ENCODE measurements at places on chromosomes 12 and 14.

GRCh38 chr14:82060219-82060618 lies 526.6 kb upstream of the SEL1L start:
- no peak for DNase-seq

GRCh38 chr14:53663709-53664108 lies 292.9 kb downstream of the BMP4 start:
- DNase-seq: no peak

DNA sequence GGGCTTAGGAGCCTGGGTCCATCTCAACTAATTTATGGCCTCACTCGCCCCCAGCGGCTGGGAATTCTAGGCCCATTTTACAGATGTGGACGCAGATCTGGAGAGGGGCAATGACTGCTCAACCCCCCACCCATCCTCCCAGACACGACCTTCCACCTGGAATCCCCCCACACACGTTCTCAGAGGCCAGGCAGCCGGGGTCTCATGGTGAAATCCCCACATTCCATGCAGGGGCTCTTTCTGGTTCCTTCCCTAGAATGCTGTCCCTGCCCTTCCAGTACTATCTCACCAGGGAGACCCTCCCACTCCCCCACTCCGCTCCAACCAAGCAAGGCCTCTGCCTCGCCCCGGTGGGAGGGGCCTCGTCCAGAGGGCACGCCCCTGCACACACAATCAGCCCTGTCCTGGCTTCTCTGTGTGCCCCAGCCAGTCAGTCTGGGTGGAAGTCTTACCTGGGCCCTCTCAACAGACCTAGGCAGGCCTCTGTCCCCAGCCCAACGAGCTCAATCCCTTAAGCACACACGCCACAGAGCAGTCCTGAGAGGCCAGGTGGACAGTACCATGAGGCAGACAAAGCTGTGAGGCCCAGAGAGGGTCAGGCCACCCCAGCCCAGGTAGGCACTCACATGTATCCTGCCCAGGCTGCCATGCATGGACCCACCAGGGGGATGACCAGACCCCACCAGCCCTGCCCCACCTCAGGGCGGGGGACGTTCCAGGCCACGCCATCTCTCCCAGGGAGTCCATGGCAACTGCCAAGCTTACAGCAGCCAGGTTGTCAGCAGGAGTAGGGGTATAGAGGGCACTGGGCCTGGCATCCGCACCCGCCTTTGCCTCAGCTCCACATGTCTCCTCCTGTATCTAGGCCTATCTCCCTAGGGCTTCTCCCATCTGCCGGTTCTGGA lies 1.3 kb upstream of the ANKRD9 start:
- peak; percentile 51 for DNase-seq

DNA sequence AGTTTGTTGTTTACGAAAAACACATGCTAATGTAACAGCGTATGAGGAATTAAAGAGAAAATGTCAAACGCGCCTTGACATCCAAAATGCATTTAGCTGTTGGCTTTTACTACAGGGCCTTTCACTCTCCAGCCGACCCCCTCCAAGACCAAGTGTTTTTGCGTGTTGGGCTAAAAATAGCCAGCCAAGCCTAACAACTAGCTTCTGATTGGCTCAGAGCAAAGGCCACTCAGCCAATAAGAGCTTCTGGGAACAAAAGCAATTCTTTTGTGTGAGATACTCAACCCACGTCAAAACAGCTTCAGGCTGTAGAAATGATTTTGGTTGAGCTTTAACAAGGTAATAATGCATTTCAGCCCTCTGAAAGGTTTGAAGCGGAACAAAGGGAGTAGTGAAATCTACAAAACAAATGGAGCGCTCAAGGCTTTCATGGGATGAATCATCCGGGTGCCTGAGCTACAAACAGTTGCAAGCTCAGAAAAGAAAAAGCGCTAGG lies 198.7 kb upstream of the DCN start:
- peak; percentile 38 for DNase-seq

DNA sequence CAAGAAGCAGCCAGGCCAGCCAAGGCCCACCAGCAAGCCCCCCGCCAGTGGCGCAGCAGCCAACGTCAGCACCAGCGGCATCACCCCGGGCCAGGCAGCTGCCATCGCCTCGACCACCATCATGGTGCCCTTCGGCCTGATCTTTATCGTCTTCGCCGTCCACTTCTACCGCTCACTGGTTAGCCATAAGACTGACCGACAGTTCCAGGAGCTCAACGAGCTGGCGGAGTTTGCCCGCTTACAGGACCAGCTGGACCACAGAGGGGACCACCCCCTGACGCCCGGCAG lies 15.0 kb downstream of the ORAI1 start:
- no peak for DNase-seq

- no peak for DNase-seq
These were observed 188.4 kb upstream of the OTX2 start for GRCh38 chr14:56998728-56999127.

GRCh38 chr14:74080820-74081460 lies 3.3 kb downstream of the ALDH6A1 start:
- no peak for DNase-seq

DNA sequence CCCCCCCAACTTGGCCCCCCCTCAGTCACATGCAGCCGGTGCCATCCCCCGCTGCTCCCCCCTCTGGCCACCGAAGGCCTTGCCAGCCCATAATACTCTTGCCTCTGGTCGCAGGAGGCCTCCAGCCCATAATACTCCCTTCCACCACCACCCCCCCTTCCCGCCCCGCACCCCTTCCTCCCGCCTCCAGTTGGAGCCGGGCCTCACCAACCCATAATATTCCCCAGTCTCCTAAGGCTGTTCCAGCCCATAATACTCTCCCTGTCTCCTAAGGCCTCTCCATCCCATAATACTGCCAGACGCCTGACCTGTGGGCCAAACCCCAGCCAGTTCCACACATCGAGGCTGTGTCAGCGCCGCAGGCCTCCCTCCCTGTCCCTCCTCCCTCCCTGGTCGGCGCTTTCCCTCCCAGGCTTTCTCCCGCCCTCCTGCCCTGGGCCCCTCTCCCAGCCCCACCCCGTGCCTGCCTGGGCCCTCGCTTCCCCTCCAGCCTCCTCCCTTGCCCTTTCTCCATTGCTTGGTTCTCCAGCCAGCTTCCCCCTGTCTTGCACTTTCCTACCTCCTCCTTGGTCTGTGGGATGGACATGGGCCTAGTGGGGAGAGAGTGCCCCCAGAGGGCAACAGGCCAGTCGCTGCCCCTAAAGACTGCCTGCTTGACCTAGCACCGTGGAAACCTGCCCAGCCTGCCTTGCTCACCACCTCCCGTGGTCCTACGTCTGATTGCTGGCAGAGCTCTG lies 6.8 kb upstream of the CHD4 start:
- peak; percentile 51 for DNase-seq

DNA sequence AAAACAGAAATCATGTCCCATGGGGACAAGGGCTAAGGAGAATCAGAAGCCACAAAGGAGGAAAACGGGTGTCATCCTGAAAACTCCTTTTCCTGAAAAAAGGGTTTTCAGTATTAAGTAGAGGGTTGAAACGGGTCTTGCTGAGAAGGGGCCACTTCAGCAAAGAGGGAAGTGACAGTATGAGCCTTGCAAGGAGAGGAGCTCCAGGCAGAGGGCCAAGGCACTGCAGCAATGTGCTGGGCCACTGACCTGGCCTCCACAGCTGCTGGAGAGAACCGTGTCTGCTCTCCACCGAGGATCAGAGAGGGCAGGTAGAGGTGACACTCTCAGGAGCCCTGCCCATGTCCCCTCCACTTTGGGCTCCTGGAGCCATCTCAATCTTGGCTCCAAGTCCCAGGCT lies 103.3 kb downstream of the NCOR2 start:
- DNase-seq: no peak

GRCh38 chr12:6362403-6362802 lies 13.0 kb downstream of the SCNN1A start:
- no peak for DNase-seq

GRCh38 chr14:63039866-63040265 lies 5.4 kb downstream of the KCNH5 start:
- no peak for DNase-seq

DNA sequence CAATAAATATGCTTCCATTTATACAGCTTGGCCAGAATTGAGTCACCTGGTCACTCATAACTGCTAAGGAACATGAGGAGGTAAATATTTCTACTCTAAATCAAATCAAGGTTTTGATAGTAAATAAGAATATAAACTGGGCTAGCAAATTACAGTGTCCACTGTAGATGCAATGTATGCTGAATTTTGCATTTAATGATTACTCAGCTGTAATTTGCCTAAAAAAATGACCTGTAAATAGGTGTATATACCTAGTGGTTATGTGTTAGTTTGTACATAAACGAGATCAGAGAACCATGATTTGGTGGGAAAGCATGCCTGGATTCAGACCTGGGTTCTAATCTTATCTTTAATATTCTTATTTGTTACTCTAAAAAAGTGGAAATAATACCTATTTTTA lies 76.6 kb upstream of the CNTN1 start:
- no peak for DNase-seq

DNA sequence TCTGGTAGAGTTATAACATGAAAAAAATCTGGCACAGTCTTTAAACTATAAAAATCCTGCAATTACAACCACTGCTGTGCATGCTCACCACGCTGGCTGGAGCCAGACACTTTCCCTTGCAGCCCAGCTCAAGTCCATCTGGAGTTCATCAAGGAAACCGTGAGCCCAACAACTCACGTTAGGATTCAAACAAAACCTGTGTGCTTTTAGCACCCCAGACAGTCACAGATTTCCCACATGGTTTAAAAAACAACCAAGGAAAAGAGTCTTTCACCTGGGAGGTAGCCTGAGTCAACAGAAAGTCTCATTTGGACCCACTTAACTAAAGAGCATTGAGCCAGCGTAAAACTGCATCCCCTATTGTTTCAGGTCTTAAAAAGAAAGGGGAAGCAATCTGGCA lies 4.7 kb downstream of the LRIG3 start:
- DNase-seq: no peak

DNA sequence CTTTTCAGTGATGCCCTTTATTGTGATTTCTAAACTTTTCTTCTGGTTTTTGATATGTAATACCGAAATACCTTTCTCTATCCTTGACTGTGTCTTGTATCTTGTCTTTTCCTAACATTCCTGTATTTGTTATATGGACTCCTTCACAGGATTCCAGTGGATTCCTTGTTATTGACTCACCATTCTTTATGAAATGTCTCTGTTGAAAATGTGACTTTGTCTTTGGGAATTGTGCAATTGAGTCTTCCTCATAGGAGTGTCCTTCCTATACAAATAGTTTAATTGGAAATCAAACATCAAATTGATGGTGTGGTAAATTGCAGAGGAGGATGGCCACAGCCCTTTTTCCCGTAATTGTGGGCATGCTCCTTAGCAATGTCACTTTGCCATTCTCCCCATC lies 296.6 kb upstream of the KITLG start:
- DNase-seq: no peak

DNA sequence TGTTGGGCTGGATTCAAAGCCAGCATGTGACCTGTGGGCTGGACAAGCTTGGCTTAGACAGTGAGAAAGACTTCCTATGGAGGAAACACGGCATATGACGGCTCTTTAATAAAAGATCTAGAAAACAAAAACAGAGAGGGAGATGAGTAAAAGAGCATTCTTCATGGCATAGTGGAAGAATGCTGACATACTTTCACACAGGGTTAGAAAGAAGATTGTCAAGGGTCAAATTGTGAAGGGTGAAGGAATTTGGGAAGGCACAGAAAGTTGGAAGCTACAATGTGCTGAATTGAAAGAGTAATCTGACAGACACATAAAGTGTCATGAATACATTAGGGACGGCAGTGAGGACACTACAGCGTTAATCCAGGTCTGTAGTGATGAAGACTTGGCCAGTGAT lies 63.4 kb downstream of the GALNT4 start:
- DNase-seq: no peak

DNA sequence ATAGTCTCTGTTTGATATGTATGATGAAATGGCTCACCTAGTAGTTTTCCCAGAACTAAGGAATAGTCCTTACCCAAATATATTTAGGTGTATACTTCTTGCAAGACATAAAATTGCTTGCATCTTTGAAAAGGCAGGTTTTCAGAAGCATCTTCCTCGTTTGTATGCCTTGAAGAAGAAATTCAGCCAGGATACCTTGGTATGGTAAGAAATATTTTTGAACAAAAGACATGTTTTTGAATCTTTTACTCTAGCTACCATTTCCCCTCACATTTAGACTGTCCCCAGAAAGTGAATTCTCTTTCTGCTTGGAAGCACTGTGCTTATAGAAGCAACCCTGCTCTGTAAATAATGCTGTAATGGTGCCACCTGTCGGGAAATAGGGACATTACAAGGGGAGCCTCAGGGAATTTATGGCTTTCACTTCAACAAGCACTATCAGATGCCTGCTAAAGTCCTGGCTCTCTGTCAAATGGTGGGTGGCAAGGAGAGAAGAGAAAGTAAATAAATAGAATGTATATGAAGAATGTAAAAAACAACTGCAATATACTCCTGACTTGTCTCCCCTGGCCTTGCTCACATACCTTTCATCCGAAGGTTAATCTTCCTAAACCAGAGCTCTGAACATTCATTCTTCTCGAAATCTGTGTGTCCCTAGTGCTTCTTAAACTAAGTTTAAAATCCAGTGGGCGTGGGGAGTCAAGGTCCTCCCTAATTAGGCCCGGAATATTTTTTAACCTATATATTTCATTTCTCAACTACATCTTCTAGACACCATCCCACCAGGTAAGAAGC lies 6.1 kb downstream of the CCDC184 start:
- peak; percentile 77 for DNase-seq

DNA sequence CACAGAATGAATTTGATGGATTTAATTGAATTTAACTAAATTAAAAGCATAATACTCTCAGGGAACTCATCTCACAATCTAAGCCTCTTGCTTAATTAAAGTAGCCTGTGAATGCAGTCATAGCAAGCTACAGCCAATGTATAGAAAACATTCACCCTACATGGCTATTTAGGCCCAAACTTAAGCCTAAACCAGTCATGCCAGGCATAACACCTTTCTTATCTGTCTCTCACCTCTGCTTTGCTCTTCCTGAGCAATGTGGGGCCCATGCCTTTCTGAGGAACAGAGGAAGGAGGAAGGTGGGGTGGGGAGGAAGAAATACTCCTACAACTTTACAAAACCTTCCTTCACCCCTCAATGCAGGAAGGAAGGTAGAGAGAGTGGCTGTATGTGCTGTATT lies 29.1 kb downstream of the IFNG-AS1 start:
- no peak for DNase-seq

DNA sequence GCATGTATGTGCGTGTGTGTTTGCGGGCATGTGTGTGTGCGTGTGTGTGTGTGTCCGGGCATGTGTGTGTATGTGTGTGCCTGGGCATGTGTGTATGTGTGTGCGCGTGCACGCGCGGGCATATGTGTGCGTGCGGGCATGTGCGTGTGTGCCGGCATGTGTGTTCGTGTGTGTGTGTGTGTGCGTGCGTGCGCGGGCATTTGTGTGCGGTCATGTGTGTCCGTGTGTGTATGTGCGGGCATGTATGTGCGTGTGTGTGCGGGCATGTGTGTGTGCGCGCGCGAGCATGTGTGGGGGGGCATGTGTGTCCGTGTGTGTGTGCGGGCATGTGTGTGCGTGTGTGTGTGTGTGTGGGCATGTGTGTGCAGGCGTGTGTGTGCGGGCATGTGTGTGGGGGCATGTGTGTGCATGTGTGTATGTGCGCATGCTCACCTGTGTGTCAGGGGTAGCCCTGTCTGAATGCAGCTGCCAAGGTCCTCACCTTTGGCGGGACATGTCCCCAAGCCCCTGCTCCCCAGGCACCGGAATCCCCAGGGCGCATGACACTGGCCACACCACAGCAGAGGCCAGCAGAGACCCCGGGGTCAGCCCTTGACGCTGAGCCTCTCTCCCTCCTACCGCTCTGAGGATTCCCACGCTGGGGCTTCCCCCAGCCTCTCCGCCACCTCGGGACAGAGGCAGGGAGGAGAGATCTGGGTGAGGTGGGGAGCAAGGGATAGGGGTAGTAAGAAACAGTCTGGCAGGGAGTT lies 109.5 kb upstream of the NCOR2 start:
- DNase-seq: no peak

- DNase-seq: no peak
These were observed 67.7 kb upstream of the CPM start for GRCh38 chr12:69000540-69001243.
